ENCODE measurements at places on chromosomes 12 and 14. TPM values are rescaled to one million over a fixed set of nuclear protein-coding genes. Genes with fewer than 3 reads are reported as not detected.

DNA sequence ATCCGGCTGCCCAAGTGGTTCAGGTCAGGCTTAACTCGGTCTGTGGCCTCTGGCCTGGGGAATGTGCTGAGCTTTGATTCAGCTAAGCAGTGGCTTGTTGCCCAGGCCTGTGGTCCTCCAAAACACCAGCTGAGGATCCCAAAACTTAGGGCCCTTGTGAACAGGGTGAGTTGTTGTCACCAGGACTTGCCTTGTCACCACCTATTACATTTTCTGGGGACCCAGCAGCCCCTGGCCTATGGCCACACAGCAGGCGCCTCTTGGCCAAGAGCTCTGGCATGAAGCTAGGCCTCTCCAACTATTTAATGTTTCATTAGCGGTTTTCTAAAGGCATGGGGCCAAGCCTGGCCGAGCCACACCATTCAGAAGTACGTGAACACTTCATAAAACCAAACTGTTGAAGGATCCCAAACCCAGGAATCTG is 343.7 kb downstream of the CACNA1C start:
- DNase-seq: no peak

- no peak for DNase-seq
These were observed 395.6 kb downstream of the BCAT1 start for GRCh38 chr12:24553259-24553658.

The TCHP gene
- 24.3 TPM for total RNA-seq

The CIDEB gene
- 5.2 TPM for total RNA-seq

All from endothelial cell of umbilical vein (primary cell).